HS-27A (cell line): ENCODE measurements at places on chromosomes 5 and 9.

- no peak for DNase-seq
Measured at GRCh38 chr5:181207214-181207959, 2.4 kb upstream of the TRIM7 start.

DNA sequence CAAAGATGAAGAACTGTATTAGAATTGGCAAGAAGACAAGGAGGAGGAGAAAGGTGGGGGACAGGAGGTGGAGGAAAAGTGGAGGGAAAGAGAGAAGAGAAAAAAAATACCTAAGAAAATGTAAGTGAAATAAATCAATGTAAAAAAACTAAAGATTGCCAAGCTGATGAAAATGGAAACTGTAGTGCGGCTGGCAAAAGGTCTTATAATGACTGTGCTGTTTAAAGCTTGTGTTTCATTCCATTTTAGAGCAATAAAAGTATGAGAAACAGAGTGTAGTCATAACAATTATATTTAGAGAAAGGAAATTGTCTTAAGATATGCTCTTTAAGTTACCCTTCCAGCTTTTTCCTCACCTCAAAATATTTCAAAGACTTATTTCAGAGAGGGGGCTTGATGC is 670.5 kb upstream of the SEMA6A start:
- DNase-seq: no peak

GRCh38 chr9:129040113-129040643 is 3.8 kb downstream of the MIGA2 start:
- no peak for DNase-seq

DNA sequence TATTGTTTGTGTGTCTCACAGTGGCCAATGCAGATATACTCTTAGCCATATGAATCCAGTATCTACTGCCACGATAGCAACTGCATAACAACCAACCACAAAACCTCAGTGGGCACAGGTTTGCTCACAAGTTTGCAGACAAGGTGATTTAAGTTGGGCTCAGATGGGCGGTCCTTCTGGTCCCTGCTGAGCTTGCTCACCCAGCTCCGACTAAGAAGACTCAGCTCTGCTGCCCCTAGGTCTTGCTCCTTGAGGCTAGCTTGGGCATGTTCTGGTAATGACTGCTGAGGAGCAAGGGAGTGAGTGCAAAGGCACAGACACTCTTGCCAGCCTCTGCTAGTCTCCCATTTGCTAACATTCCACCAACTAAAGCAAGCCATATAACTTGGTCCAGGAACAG is 52.6 kb downstream of the MTX3 start:
- DNase-seq: no peak

DNA sequence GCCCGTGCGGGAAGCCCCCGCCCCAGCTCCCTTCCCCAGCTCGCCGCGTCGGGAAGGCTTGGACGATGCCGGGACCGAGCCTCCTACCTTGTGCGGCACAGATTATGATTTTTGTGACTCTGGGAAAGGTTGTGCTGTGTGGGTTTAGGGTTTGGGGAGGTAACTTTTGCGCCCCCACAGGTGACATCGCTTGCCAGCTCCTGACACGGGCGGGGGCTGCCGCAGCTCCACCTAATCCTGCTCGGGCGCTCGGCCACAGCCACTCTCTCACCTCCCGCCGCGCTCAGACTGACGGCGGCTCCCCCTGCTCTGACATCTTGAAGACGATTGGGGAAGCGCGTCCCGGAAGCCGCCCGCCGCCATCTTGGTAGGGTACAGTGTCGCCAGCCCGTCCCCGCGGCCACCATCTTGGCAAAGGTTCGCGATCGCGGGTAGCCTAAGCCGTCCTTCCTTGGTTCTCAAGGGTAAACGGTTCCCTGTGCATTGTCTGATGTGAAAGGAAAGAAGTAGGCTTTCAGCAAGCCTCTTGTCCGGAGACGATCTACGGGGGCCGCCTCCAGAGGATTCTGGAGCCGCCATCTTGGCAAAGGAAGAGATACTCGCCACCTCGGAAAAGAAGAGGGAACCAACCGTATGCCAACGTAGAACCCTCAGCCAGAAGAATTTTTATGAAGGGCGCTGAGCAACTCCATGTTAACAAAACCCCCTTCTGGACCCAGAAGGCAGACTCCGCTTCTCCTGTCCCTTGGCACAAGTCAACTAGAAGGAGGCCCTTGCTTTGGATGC is 1.8 kb upstream of the NR3C1 start:
- no peak for DNase-seq

DNA sequence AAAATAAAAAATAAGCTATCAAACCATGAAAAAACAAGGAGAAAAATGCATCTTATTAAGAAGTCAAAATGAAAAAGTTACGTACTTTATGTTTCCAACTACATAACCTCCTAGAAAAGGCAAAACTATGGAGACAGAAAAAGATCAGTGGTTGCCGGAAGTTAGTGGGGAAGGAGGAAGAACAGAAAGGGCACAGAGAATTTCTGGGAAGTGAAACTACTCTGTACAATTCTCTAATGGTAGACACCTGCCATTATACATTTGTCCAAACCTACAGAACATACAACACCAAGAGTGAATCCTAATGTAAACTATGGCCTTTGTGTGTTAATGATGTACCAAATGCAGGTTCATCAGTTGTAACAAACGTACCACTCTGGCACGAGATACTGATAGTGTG is 25.3 kb downstream of the SMU1 start:
- no peak for DNase-seq

DNA sequence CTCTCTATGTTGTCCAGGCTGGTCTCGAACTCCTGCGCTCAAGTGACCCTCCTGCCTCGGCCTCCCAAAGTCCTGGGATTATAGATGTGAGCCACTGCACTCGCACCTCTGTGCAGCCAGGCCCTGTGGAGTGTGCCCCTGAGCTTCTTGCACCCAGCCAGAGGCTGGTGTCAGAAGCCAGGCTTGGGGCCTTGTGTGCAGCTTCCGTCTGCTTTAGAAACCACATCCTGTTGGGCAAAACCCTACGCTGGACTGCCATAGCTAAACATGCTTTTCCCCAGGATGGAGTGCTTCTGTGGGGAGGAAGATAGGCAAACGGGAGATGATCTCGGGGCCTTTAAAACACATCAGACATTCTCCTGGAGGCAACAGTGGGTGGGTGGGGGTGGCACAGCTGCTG is 40.1 kb downstream of the PRRT1B start:
- DNase-seq: no peak
